NCI-H748 treated with DMSO at 0.1 percent for 48 hours (cell line): ENCODE measurements at places on chromosomes 1 and 21.

DNA sequence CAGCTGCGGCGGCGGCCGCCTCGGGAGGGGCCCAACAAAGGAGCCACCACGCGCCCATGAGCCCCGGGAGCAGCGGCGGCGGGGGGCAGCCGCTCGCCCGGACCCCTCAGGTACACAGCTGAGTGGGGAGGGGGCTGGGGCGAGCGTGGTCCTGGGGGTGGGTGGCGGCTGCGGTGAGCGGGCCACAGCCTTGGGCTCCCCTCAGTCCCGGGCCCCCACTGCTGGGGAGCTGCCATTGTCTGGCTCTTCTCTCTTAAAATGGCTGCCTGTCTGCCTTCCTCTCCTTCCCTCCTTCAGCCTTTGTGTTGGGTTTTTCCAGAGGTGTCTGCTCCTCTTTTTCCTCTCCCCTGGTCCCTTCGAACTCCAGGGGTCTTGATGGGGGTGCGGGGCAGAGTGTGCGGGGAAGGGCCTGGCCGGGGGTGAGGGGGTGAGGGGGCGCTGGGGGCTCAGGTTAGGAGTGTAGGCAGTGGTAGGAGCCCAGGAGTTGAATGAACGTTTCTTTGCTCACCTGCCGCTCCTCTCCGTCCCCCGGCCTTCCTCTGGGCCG is 1.7 kb downstream of the ARID1A start:
- no peak for DNase-seq

GRCh38 chr1:21536218-21536617 is 27.0 kb downstream of the ALPL start:
- DNase-seq: no peak

DNA sequence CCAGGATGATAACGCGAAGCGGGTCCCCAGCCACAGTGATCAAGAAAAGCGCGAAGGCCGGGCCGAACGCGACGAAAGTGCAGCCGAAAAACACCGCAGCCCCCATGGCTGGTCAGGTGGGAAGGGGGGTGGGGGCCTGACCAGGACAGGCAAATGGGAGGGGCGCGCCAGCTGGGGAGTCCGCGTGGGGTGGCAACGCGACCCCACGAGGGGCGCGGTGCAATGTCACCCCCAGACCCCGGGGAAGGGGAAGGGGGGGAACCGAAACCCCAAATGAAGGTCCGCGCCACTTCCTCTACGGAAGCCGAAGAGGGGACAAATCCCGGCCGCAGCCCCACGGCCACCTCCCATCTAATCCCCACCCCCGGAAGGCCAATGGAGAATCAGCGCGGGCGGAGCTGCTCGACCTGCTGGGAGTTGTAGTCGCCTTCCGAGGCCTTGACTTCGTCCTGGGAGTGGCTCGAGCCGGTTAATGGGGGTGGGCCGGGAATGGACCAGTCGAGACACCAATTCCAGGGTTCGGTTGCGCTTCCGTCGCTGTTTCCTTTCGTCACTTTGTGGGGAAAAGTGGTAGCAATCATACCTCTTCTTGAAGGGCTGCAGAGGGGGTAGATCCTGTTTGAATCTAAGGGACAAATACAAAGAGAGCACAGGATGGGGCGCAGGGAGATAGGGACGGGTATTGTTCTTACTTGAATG is at the start of gene APH1A:
TSS of gene APH1A (minus strand) at position 312 of the 699 bp plus-strand sequence. CDS start at position 106, 206 bp downstream.
- DNase-seq: peak; percentile 93

- no peak for DNase-seq
Observed at GRCh38 chr1:24168245-24168644, 18.8 kb downstream of the IFNLR1 start.

- DNase-seq: no peak
Observed at GRCh38 chr1:214551436-214552173, at the start of gene PTPN14. TSS of gene PTPN14 (minus strand) at chr1:214551602. CDS start at chr1:214464803, 86,799 bp downstream.

- no peak for DNase-seq
Observed at GRCh38 chr1:1309251-1310108, 1.1 kb downstream of the PUSL1 start.

DNA sequence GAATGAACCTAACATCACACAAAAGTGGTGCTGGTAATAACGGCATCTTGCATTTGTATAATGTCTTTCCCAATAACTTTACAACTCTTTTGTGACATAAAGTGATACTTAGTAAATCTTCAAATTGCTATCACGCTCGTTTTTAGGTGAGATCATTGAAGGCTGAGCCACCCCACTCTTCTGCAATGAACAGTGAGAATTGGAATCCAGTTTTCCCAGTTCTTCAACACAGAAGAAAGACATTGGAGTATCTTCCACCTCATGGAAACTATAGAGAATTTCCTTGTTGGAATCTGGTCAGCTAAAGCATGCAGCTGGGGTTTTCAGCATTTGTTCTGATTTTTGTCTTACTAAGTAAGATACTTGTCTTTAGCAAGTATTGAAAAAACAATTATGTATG is 59.9 kb upstream of the NRIP1 start:
- DNase-seq: no peak

- no peak for DNase-seq
Observed at GRCh38 chr1:201419256-201419655, 2.3 kb downstream of the TNNI1 start.

- no peak for DNase-seq
Observed at GRCh38 chr1:116989835-116990234, 11.7 kb upstream of the CD101 start.

GRCh38 chr1:6996371-6996770 is 211.1 kb downstream of the CAMTA1 start:
- DNase-seq: no peak
